ENCODE measurements at places on chromosomes 3 and 15. TPM values are rescaled to one million over a fixed set of nuclear protein-coding genes. Genes with fewer than 3 reads are reported as not detected.

DNA sequence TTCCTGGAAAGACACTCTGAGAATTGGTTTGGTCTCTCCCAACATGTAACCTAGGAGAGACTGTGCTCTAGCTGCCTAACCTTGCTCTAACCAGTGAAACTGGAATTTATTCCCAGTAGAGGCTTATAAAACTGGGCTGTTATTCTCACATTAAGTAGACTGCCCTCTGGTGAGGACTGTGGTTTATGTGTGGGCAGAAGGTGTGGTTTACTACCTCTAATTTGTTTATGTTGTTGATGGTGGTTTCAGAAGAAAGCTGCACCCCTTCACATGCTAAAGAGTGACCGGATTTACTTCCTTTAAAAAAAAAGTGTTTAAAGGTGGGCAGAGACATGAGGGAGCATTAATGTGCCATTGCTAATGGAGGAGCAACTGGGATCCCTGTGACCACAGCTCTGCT, 273.2 kb downstream of the MECOM start:
- H3K36me3 ChIP-seq: no peaks in the 10 kb centered on the region
- no peak overlapping the region for H3K27ac ChIP-seq
- H3K27me3 ChIP-seq: no peaks in the 10 kb centered on the region

DNA sequence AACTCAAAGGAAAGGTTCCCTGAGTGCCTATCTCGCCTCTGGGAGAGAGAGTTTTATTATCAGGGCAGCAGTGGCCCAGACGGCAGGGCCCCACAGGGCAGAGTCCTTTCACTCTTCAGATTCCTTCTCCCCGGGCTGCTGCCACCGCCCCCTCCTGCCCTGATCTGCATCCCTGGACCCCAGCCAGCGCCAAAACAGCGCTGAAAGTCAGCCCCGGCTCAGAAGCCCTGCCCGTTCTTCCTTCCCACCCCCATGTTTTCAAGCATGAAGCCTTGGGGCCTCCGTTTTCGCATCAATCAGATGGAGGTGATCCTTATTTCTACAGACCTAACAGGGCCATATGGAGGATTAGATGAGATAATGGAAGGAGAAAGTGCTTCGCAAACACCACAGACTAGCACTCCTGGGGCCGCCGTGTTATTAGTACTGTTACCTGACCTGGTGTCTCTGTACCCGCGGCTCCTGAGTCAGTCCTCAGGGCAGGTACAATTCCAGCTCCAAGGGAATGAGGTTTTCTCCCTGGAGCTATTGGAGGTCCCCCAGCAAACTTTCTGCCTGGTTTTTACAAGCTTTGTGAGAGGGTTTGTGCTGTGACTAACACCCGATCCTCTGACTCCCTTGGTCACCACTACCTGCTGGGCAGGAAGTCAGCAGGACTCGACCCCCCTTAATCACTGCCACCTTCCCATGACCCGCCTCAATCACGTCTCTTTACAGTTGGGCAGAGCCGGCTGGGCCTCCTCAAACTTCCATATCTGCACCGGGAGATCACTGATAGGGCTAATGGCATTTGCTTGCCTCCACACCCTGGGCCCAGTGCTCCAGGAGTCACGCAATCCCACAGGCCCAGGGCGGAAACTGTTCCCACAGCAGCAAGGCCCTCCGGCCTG, 39.5 kb upstream of the TSEN2 start:
- H3K4me3 ChIP-seq: no peak overlapping the region
- no peaks in the 10 kb centered on the region for H3K4me1 ChIP-seq
- no peaks in the 10 kb centered on the region for H3K36me3 ChIP-seq
- H3K27ac ChIP-seq: no peak overlapping the region

GRCh38 chr3:197201791-197202452, 96.5 kb downstream of the DLG1 start:
- H3K27ac ChIP-seq: no peak overlapping the region
- no peak for DNase-seq
- no peaks in the 10 kb centered on the region for H3K27me3 ChIP-seq
- no peak overlapping the region for H3K4me3 ChIP-seq

GRCh38 chr3:51886447-51886846, 11.0 kb upstream of the IQCF5 start:
- no peak overlapping the region for H3K27ac ChIP-seq
- H3K4me3 ChIP-seq: no peak overlapping the region
- no peaks in the 10 kb centered on the region for H3K36me3 ChIP-seq
- DNase-seq: no peak
- H3K27me3 ChIP-seq: peaks cover 4% of the 10 kb centered on the region

Gene UBP1
- 92.9 TPM for total RNA-seq

Gene SI
- total RNA-seq: not detected

Gene SLC9C1
- total RNA-seq: not detected
